SHP77 treated with DMSO at 0.1 percent for 48 hours (cell line): ENCODE measurements at places on chromosomes 7 and 10.
A peak's percentile ranks its signal among the peaks of the same experiment; 100 is the strongest.

DNA sequence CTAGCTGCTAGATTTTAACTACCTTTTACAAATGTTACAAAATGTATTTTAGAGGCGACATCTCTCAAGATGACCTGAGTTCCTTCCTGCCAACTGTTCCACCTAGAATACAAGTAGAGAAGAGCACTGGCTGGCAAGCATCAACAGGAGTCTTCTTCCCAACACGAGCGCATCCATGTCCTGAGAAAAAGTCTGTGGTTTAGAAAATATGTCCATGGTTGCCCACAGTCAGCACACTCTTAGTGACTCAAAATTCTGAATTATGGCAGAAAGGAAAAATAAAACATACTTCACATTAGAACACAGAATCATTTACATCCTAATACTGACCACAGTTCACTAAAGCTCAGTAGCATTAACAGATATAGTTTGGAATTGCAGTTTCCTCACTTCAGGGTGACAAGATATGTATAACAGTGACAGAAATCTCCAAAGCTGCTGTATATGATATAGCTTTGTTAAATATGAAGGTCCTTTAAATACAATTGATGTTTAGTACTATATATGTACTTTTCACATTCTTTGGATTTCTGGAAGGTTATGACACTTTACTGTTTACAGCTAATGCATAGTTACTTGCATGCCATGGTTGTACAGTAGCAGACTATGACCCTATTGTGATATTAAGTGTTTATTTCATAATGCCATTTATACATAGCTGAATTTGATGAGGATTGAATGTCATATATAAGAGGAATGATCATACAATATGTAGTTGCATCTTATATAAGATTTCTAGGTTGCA is 327.1 kb downstream of the GFRA1 start:
- DNase-seq, result no peak

DNA sequence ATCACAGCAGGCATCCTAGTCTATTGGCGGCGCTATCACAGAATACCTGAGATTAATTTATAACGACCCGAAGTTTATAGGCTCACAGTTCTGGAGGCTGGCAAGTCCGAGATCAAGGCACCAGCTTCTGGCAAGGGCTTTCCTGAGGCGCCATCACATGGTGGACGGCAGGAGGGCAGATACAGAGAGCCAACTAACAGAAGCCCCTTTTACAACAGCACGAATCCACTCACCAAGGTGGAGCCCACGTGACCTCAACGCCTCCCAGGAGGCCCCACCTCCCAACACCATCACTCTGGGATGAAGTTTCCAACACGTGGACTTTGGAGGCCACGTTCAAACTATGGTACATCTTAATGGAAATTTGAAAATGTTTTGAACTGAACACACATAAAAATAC is 255.3 kb downstream of the ELFN1 start:
- peak; percentile 27 for DNase-seq

DNA sequence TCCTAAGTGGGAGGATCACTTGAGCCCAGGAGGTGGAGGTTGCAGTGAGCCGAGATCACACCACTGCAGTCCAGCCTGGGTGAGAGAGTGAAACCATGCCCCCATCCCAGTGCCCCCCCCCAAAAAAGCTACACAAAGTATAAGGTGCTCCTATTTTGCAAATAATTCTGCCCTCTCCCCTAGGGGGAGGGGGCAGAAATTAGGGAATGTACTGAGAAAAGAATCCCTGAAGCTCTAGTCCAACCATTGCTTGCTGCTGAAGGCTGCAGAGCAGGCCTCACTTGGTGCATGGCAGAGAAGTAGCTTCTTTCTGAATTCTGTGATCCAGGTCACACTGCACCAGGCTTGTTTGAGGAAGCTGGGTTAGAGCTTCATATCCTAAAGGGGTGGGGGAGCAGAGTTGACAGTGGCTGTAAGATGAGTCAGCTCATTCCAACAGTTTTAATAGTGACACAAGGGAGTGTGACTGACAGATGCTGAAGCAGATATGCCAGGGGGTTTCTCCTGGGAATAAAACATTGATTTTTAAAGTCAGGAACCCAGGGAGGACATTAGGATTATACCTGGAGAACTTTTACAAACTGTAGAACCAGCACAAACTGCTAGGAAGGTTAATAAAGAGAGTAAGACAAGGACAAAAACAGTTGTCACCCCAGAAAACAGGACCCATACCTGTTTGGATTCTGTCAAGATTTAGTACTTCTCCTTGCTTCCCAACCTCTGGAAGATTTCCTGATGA is 32.8 kb upstream of the STRIP2 start:
- no peak for DNase-seq

- no peak for DNase-seq
Observed at GRCh38 chr7:122511268-122511667, 187.6 kb downstream of the RNF133 start.

DNA sequence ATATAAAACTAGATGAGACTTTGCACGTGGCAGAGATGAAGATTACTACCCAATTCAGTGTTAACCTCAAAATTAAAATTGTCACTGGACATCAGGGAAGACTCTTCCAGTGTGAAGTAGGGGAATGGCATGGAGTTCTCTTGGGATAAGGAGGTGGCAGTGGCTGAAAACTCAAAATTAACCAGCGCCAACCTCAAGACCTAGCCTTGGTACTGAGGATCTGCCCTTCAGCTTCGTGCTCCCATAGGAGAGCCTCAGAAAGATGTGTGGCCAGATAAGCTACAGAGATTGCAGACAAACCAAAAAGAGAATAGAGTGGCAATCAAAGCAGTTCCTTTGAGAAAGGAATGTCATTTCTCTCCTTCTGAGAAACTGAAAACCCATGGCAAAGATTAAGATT is 47.3 kb upstream of the CAPZA2 start:
- DNase-seq, result no peak

DNA sequence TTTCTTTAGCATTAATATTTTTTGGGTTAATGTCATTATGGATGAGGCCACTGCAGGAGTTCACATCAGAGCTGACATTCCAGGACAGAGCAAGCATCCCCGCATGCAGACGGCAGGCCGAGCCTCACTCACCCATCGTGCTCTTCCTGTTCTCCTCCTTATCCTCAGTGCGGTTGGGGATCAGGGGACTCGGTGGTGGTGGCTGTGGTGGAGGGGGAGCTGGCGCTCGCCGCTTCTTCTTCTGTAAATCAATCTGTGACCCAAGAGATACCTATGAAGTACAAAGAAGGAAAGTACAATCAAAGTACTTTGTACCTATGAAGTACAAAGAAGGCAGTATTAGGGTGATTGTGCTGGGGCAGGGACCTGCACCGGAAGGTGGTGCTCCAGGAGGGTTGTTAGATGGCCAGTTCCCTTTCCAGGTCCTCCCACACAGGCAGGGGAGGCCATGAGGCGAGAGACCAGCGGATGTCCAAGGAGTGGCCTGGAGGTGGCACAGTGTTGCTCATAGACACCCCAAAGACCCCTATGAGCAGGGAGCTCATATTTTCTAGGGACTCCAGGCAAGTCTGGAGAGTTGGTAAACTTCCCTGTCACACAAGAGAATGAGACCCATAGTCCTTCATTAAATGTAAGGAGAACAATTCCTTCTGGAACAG is 231.4 kb downstream of the COBL start:
- no peak for DNase-seq

DNA sequence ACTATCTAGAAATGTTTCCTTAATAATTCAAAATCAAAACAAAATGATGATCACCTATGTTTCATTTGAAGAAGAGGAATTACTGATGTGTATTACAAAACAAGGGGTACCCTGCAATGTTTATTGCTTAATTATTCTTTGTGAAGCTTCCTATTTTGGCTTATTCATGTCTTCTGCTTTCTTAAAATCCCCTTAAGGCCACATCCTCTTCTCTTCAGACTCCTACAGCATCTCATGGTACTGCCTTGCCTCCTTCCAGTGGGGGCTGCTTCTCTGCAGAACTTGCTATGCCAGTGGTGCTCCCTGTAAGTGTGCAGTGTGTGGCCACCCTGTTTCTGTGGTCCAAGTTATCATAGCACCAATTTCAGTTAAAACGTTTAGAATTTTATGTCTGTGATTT is 35.0 kb downstream of the CCDC146 start:
- DNase-seq, result no peak

GRCh38 chr10:19325581-19325980 is 277.0 kb downstream of the MALRD1 start:
- DNase-seq, result no peak

GRCh38 chr7:104225451-104225850 is 17.6 kb upstream of the ORC5 start:
- DNase-seq, result no peak

DNA sequence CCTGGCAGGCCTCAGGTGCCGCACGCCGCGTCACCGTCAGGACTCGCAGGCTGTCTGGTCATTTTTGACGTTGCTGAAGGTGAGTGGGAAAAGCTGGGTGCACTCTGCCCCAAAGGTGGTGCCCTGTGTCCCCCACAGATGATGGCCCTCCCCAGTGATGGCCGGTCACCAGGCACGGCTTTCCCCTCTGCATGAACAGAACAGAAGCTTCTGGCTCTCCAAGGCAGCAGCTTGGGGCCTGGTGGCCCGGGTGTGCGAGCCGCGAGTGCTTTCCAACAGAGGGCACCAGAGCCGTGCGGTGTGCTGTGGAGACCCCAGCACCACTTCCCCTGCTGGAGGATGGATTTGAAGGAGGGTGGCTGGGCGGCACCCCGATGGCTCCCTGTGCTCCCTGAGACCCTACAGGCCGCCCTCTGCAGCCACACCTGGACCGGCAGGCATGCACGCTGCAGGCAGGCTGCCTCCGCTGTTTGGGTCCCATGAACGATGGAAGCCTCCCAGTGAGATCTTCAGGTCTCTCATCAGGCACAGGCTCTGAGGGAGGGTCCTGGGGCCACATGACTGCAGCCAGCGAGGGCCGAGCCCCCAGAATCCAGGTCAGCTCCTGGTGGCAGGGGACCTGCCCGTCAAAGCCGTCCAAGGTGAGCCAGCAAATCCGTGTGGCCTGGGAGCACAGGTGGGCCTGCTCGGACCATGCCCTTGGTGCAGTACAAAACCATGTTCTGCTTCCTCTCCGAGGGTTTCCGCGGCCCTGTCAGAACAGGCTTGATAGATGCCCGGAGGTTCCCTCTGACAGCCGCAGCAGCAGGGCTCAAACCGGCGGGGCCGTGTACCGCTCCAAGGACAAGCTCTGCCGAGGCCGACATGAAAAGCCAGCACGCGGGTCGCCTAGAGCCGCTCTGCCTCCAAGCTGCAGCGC is 195.4 kb downstream of the EBF3 start:
- no peak for DNase-seq

DNA sequence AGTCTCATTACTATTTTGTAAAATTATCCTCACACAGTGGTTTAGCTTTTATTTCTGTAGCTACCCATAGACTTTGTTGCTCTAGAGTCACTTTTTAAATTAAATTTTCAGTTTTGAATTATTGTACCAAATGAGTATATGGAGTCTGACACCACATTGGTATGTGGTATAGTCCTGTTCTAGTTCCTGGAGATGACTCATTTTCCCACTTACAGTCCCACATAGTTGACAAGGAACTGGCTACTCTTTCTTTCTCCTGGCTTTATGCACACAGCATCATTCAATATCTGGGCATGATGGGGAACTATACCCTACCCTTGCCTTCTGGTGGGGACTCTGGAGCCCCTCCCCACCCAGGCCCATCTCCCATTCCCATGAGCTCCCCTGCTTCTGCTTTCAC is 92.6 kb upstream of the RAB11FIP2 start:
- DNase-seq, result no peak
